ENCODE measurements at places on chromosomes 7 and 10.

DNA sequence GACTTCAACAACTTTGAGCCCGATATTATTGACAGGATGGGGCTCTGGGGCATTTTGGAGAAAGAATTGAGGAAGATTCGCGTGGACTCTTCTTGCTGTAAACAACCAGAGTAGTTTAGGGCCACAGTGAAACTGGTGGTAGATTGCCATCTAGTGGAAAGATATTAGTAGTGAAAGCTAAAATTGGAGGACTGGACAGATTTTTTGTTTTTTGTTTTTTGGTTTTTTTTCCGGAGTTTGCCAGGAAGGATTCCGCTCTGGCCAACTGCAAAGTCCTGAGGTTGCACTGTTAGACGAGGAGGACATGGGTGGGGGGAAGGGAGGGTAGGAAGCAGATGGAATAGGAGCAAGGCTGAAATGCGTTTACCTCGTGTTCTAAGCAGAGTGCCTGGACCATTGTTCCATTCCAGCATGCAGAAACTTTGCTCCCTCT is 11.7 kb downstream of the NOBOX start:
- DNase-seq: peak; percentile 15

GRCh38 chr7:121313793-121314676 is 14.8 kb upstream of the WNT16 start:
- DNase-seq: peak; percentile 3

- DNase-seq: no peak
These were observed 117.3 kb downstream of the HIPK2 start for GRCh38 chr7:139660317-139661042.

GRCh38 chr7:92914645-92915044 is 78.3 kb upstream of the CDK6 start:
- DNase-seq: no peak

- DNase-seq: no peak
These were observed 31.7 kb downstream of the ITIH2 start for GRCh38 chr10:7734821-7735220.

GRCh38 chr10:90602862-90603610 is 254.8 kb downstream of the HTR7 start:
- no peak for DNase-seq

DNA sequence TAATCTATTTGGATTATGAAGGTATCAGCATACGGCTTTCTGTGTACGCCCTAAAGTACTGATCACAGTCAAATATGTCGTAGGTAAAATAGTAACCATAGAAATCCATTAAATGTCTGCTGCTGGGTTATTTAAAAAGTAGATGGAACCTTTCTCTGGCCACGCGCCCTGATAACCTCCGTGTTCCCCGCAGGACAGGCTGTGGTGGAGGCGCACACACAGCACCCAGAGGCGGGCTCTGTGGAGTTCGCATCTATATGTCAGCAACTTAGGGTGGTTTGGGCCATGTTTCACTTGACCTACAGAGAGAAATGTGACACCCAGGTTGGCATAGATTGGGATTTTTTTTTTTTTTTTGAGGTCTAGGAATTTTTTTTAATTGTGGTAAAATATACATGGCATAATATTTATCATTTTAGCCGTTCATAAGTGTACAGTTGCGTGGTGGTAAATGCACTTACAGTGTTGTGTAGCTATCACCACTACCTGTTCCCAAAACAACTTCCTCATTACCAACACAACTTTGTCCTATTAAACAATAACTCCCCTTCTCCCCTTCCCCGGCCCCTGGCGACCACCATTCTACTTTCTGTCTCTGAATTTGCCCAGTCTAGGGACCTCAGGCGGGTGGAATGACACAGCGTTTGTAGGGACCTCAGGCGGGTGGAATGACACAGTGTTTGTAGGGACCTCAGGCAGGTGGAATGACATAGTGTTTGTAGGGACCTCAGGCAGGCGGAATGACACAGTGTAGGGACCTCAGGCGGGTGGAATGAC is 15.4 kb downstream of the PPP2R2D start:
- no peak for DNase-seq

- DNase-seq: no peak
These were observed 59.9 kb downstream of the ALOX5 start for GRCh38 chr10:45433716-45434469.

DNA sequence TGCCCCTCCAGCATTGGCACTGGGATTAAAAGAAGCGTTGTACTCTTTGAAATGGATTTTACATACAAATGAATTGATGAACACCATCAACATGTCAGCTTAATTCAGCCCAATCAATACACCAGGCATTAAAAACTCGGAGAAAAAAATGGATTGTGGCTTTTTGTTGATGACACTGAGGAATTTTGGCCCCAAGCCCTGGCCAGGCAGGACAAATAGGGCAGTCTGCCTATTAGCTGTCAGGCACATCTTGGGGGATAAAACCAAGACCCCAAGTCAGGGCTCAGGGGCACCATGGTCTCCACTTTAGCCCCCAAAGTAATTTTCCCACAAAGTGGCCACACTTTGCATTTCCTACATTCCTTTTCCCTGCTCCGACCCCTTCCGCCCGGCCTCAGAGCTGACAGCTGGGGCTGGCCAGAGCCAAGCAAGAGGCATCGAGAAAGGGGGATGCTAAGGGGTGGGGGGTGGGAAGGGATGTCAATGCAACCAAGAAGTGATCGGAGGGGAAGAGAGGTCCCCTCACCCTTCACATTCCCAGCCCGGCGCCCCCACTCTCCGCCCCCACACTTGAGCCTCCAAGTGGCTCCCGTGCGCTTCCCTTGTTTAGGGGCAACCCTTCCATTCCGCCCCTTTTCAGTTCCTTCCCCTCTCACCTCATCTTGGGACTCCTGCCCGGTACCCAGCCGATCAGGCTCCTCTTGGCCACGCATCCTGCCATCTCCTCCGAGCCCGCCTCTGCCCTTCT is 711 bp downstream of the HIP1 start:
- no peak for DNase-seq

DNA sequence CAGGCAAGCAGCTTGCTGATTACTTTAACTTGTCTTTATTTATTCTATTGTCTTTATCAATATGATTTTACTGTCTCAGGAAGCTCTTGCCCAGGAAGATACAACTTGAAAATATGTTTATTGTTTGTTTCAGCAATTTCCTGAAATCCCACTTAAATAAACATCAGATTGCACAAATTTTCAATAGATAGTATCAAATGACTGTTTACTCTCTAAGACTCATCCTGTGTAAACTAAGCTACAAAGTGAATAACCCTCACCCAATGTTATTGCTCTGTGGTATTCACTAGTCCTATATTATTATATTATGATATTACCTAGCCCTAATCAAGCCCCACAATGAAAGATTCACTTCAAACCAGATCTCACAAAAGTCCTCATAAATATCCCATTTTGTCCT is 130.4 kb upstream of the HPS1 start:
- no peak for DNase-seq

DNA sequence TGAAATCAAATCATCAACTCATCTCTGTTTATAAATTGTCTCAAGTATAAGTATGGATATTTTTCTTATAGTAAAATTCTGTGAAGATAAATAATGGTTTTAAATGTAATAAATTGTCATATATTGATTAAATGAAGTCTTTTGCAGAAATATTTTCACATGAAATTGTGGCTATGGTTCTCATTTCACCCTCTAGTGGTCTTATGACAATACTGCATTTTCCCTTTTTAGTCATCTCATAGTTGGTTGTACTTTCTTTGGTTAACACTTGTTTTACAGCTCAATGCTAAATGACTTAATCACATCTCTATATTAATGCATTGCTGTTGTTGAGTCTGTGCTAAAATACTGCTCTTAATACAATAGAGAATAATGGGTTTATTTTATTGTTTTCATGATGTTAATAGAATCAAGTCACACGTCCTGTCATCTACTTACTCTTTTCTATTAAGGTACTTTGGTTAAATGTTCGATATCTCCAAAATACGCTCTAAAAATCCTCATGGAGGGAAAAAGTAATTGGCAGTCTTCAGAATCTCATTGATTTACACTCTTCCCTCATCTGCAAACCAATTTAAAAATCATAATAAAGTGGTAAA is 38.0 kb upstream of the CACNA2D1 start:
- DNase-seq: peak; percentile 1

GRCh38 chr10:6167456-6167855 is 35.3 kb upstream of the PFKFB3 start:
- DNase-seq: no peak

GRCh38 chr7:57362868-57363267 is 87.1 kb upstream of the ZNF716 start:
- no peak for DNase-seq

DNA sequence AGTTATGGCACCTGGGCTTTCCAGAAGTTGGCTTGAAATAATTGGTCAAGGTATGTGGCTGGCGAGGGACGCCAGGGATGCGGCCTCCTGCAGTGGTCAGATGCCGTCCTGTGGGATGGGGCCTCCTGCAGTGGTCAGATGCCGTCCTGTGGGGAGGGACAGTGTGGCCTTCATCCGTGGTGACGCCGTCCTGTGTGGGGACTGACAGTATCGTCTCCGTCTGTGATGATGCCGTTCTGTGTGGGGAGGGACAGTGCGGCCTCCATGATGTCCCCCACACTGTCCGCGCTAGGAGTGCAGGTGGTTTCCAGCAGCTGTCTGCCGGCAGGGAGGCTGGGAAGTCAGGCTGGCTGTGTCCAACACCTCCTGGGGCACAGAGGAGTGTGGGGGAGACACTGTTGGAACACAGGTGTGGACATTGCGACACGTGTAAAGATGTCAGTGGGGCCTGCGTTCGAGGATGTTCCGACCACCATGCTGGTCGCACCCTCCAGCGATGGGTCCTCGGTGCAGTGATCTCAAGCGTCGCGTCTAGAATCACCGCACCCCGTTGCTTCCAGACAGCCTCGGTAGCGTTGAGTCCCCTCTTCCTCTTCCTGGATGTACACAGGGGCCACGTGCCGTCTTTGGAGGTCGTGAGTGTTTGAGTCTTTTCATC is 52.6 kb downstream of the INPP5A start:
- no peak for DNase-seq
